Right renal pelvis (tissue), 4 donors: ENCODE measurements at places on chromosomes 13 and 19.

DNA sequence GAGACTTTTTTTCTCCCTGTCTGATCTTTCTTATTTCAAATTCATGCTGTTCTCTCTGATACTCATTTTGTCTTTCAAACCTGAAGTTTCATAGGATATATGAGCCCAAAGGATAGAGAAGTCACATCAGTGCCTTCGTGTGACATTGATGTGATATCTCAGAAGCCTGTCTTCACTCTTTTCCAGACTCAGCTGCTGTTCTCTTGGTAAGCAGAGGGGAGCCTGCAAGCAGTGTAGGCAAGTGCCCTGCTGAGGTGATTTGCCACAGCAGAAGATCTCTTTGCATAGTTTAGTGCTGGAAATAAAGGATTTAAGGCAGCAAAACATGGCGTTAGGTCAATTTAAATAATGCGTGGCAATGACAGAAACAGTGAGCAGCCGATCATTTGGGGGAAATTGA lies 346.7 kb downstream of the ITGBL1 start:
- no peak for DNase-seq

- no peak for DNase-seq
These were observed 337.3 kb downstream of the ATP8A2 start for GRCh38 chr13:25709088-25709487.

DNA sequence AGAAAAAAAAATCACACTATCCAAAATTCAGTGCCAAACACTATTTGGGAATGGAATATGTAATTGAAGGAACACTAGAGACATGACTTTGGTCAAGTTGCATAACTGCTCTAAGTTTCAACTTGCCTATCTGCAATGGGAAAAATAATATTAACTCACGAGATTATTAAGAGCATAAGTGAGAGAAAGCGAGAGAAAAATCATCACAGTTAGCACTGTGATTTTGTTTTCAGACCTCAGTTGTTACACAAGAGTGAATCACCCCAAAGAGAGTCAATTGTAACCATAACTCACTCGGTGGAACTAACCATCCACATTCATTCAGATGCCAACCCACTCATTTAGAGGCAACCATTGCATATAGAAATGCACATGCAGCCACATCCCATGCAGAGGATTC lies 147.1 kb downstream of the NHLRC3 start:
- no peak for DNase-seq

DNA sequence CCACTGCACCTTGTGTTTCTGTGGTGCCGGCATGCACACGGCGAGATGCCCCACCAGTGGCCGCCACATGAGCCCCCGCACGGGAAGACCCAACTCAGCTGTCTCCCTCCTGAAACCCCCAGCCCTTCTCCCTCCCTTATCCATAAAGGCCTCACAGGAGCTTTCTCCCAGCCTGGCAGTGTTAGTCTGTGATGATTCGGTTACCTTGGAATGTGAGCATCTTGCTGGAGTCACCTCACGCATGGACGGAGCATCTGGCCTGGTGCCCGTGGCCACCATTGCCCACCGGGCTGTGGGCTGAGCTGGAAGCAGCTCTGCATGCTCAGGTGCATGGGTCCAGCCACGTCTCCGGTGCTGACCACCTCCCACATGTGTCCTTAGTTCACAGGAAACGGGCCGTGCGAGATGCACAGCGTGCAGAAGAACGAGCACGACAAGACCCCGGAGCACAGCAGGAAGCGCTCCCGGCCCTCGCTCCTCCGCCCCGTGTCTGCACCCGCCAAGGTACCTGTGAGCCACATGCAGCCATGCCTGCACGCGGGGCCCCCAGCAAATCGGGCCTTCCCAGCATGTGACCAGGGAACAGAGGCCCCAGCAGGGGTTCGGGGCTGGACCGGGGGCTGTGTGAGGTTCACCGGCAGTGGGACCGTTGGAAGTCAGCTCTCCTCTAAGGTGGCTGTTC lies 22.0 kb downstream of the SIN3B start:
- DNase-seq, result no peak

DNA sequence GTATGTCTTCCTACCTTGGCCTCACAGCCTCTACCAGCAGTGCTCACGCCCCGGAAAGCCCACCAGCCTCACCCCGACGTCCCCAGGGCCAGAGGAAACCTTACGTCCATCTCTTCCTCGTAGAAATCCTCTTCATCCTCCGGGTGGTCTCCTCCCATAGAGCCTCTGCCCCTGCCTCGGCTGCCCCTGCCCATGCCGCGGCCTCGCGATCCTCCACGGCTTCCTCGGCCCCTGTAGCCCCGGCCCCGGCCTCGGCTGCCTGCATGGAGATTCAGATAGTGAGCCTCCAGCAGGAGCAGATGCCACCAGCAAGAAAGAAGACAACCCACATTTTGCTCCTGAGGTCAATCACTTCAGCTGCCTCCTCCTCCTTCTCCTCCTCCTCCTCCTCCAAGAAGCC lies 27.3 kb downstream of the ZC3H4 start:
- DNase-seq, result no peak
